ENCODE measurements at places on chromosomes 7 and 10.

DNA sequence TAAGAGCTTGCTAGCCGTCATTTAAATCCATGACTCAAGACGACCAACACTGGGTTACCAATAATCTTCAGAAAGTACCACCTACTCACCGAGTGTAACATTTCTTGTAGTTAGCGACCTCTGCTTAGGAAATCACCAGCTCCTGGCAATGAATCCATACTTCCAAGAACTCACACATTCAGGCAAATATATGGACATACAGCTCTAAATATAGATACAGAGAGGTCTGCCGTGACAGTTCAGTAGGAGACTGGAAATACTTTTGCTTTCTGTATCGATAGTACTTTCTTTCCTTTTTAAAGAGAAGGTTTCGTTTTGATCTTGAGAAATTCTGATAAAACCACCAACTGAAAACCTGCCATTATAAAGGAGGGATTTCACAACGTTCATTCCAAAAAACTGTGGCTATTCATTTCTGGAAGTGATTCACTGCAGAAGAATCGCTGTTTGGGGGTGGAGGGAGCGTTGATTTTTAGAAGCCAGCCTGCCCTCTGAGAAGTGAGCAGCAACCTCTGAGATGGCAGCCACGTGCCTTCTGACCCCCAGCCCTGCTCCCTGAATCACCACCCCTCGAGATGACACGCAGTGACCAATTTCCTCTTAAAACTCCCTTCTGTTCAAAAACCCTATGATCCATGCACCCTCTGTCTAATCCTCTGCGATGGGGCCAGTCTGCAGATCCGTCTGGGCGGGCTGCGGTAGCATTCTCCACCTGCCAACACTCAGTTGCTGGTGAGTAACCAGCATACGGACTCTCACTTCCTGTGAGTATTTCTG is 179.0 kb upstream of the KLF14 start:
- DNase-seq, result no peak

DNA sequence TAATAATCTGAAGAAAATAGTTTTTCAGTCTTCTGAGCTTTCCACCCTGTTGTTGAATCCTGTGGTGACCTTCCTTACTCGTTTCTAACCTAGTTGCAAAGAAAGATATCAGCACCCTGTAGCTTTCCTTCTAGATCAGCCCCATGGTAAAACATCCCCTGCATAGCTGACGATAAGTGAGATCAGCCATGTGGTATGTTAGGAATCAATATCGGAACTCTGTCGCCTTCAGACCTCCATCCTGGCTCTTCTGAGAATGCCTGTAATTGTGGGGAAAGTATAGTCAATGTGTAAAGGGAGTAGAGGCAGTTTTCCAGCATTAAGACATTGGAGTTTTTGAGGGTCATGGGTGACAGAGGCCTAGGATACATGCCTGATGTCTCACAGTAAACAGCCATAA is 151.8 kb downstream of the LRRC4 start:
- DNase-seq, result no peak

- DNase-seq, result no peak
These were observed 19.5 kb upstream of the CARD11 start for GRCh38 chr7:3063016-3063753.

GRCh38 chr10:21330628-21331020 is 194.9 kb downstream of the SKIDA1 start:
- no peak for DNase-seq

GRCh38 chr7:23261843-23262452 is 15.4 kb downstream of the GPNMB start:
- DNase-seq, result no peak

GRCh38 chr7:69430384-69431021 is 167.8 kb upstream of the AUTS2 start:
- no peak for DNase-seq
